ENCODE measurements at places on chromosomes 5 and 9. TPM values are rescaled to one million over a fixed set of nuclear protein-coding genes. Genes with fewer than 3 reads are reported as not detected.
A peak's percentile ranks its signal among the peaks of the same experiment; 100 is the strongest.

- no peaks in the 10 kb centered on the region for H3K36me3 ChIP-seq
- H3K27me3 ChIP-seq: no peaks in the 10 kb centered on the region
- no peak overlapping the region for H3K4me3 ChIP-seq
- H3K27ac ChIP-seq: no peak overlapping the region
Observed at GRCh38 chr5:35239911-35240610, 9.8 kb upstream of the PRLR start.

DNA sequence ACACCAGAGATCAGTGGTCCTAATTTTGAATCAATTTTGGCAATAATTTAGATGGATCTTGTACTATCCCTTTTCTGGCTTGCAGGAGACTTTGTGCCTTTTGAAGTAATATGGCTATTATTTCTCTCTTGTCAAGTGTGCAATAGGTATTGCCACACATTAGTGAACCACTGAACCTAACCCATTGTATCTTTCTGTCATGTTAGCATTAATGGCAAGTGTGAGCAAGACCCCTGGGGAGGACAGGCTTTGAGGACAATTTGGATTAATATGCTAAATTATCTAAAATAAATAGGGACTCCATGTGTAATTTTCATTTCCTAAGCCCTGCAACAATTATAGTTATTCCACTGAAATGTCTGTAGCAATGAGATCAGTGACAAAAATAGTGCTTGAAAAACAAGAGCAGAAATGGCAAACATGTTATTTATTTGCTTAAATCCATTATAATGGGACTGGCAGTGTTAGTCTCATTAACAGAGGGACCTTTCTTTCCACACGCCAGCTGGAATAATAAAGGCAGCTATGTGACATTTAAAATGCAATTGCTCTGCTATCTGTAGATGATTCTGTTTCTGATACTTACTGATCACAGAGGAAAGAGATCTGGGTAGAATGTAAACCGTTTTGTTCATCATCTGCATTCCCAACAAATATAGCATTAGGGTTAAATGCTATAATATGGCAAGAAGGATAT lies 753.3 kb upstream of the ZNF608 start:
- no peaks in the 10 kb centered on the region for H3K27me3 ChIP-seq
- H3K27ac ChIP-seq: no peak overlapping the region

- H3K4me3 ChIP-seq: no peak overlapping the region
- H3K27ac ChIP-seq: no peak overlapping the region
- no peaks in the 10 kb centered on the region for H3K27me3 ChIP-seq
- no peaks in the 10 kb centered on the region for H3K4me1 ChIP-seq
Observed at GRCh38 chr5:64315778-64316177, 150.1 kb downstream of the RNF180 start.

GRCh38 chr5:96577909-96578308 lies 84.3 kb upstream of the CAST start:
- H3K4me3 ChIP-seq: no peak overlapping the region
- no peaks in the 10 kb centered on the region for H3K27me3 ChIP-seq
- no peaks in the 10 kb centered on the region for H3K4me1 ChIP-seq
- H3K36me3 ChIP-seq: no peaks in the 10 kb centered on the region
- DNase-seq: no peak
- H3K27ac ChIP-seq: no peak overlapping the region

- peak overlapping the region; percentile 65 for H3K4me3 ChIP-seq
- peak overlapping the region; percentile 79 for H3K27ac ChIP-seq
- H3K27me3 ChIP-seq: no peaks in the 10 kb centered on the region
- DNase-seq: no peak
Observed at GRCh38 chr9:136050701-136051452, 44.2 kb downstream of the NACC2 start.

GRCh38 chr5:170623576-170624181 lies 119.9 kb downstream of the KCNIP1 start:
- no peaks in the 10 kb centered on the region for H3K4me1 ChIP-seq
- no peak overlapping the region for H3K27ac ChIP-seq
- no peak overlapping the region for H3K4me3 ChIP-seq

DNA sequence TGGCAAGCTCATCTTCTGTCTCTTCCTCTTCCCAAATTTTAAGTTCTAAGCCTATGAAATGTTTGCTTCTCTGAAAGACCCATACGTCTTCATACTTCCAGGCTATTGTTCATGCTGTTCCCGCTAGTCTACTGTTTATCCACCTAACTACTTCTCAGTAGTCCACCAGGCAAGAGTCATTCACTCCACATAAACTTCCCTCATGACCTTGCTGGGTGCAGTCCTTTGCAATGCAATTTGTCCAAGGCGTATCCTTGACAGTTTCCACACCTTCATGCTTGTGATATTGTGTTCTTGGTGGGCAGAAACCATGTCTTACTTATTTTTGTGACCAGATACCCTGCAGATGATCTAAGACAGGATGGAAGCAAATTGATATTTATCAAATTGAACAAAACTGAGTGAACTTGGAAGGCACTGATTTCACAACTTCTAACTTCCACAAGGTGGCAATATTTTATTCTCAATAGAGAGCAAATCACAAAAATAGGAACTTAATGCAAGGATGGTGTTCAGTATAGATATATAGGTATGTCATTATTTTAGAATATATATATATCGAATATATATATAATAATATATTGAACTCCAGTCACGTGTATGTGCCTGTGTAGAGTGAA lies 30.3 kb downstream of the TYRP1 start:
- H3K27me3 ChIP-seq: no peaks in the 10 kb centered on the region

DNA sequence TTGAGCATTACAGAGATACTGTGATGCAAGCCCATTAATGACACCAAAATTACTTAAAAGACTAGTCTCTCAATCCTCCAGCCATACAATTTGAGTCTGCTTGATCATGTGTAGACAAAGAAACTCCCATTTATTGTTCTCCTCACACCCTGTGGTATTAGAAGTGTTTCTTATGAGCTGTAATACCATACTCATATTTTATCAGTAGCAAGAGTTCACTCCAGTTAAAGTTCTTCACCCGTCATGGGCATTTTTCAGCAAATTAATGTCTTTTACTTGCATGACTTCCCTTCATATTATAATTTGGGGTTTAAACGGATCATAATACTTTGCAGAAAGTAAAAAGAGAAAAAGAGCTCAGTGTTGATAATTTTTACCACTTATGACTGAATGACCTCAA lies 242.9 kb downstream of the BNC2 start:
- H3K27me3 ChIP-seq: no peaks in the 10 kb centered on the region
- H3K36me3 ChIP-seq: no peaks in the 10 kb centered on the region
- no peak overlapping the region for H3K4me3 ChIP-seq
- DNase-seq: no peak
- H3K4me1 ChIP-seq: no peaks in the 10 kb centered on the region
- peak overlapping the region; percentile 38 for H3K27ac ChIP-seq

- no peaks in the 10 kb centered on the region for H3K36me3 ChIP-seq
- H3K4me3 ChIP-seq: peak overlapping the region; percentile 97
- H3K4me1 ChIP-seq: peaks cover 5% of the 10 kb centered on the region
- DNase-seq: no peak
- H3K27me3 ChIP-seq: no peaks in the 10 kb centered on the region
Observed at GRCh38 chr5:139341187-139341688, 416 bp upstream of the PAIP2 start.

GRCh38 chr5:125717209-125717608 lies 706.0 kb upstream of the GRAMD2B start:
- H3K4me3 ChIP-seq: no peak overlapping the region
- no peak overlapping the region for H3K27ac ChIP-seq
- H3K36me3 ChIP-seq: no peaks in the 10 kb centered on the region
- no peaks in the 10 kb centered on the region for H3K4me1 ChIP-seq
- no peaks in the 10 kb centered on the region for H3K27me3 ChIP-seq

- DNase-seq: no peak
- no peak overlapping the region for H3K4me3 ChIP-seq
- no peak overlapping the region for H3K27ac ChIP-seq
- H3K36me3 ChIP-seq: no peaks in the 10 kb centered on the region
- H3K27me3 ChIP-seq: no peaks in the 10 kb centered on the region
Observed at GRCh38 chr9:126203313-126203712, 123.3 kb upstream of the MVB12B start.

DNA sequence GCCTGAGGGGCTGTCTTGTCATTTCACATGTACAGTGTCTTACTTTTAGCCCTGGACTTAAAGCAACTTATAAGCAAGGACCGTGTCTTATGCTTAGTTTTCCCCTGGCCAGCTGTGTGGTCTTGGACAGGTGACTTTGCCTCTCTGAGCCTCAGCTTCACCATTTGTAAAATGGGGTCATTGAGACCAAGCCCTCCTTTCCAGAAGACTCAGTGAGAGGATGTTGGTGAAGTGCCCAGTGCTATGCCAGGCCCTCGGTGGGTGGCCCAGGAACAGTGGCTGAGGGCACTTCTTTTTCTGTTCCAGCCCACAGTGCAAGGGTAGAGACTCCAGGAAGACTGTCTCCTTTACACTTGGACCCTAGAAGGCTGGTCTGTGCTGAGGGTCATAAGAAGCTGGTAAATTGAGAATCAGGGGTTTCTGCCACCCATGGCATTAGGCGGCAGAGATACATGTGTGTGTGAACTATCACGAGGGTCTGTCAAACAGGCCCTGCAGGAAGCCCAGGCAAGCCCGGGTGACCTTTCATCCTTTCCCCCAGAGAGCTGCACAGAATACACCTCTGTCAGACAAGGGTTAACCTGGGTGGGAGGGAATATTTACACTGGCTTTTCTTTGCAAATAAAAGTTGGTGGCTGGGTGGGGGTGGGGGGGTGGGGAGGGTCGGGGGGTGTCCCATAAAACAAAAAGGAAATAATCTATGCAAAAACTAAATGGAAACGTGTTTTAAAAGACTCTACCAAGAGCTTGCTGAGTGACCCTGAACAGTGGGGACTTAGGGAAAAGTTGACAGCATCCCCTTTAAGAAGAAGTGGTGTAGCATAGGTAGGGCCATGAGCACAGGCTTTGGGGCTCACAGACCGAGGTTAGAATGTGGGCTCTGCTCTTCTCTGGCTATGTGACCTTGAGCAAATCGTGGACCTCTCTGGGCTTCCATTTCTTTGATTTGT lies 20.4 kb upstream of the KIF12 start:
- no peak overlapping the region for H3K27ac ChIP-seq
- peaks cover 7% of the 10 kb centered on the region for H3K4me1 ChIP-seq
- no peak for DNase-seq
- no peaks in the 10 kb centered on the region for H3K27me3 ChIP-seq
- no peaks in the 10 kb centered on the region for H3K36me3 ChIP-seq

The TOPORS gene
- total RNA-seq: 5.2 TPM

The NCS1 gene
- total RNA-seq: 34.7 TPM

The PRDM9 gene
- total RNA-seq: not detected

The PCDHGA2 gene
- 4.9 TPM for total RNA-seq

The ADAMTS6 gene
- total RNA-seq: 8.9 TPM

The HTR1A gene
- not detected for total RNA-seq

The SLC34A1 gene
- not detected for total RNA-seq

The PTGES gene
- total RNA-seq: 8.9 TPM

The SAXO1 gene
- 0.11 TPM for total RNA-seq

The NPDC1 gene
- total RNA-seq: 579 TPM

The BTNL8 gene
- total RNA-seq: not detected
